ENCODE measurements at places on chromosomes 6 and 20.

- DNase-seq = peak; percentile 11
Measured at GRCh38 chr6:436308-437036, 44.9 kb downstream of the IRF4 start.

DNA sequence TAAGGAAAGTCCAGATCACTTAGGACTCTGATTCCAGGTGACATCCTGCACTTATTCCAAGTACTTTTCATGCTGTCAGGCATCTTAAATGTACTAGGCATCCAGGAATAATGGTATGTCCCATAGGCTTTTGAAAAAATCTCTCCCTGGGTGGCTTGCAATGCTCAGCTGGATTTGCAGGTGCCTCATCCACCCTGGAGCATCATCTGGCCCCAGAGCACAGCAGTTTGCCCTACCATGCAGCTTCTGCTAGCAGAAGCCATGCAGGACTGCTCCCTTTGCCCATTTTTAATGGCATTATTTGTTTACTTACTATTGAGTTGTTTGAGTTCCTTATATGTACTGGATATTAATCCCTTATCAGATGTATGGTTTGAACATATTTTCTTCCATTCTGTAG lies 45.2 kb downstream of the DZANK1 start:
- DNase-seq = no peak

DNA sequence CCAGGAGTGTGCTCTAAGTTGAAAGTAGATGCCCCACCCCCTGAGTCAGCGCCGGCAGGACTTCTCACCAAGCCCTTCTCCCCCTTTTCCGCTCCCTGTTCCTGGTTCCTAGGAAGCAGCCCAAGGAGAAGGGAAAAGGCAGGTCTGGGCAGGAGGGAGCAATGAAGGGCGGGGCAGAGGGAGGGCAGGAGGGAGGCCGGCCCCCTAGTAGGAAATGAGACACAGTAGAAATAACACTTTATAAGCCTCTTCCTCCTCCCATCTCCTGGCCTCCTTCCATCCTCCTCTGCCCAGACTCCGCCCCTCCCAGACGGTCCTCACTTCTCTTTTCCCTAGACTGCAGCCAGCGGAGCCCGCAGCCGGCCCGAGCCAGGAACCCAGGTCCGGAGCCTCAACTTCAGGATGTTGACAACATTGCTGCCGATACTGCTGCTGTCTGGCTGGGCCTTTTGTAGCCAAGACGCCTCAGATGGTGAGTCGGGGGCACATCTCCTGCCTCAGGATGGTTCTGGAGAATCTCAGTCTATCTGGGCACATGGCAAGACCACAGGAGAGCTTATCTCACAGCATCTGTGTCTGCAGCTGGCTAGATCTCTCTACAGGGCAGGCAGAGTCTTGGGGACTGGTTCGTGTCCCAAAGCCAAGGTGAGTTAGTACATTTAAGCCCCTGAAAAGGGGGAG lies at the start of gene PROCR:
Gene PROCR, plus strand, starts transcription at position 320 of the 681 bp plus-strand sequence. Its CDS starts 83 bp downstream, at position 403.
- peak; percentile 74 for DNase-seq

DNA sequence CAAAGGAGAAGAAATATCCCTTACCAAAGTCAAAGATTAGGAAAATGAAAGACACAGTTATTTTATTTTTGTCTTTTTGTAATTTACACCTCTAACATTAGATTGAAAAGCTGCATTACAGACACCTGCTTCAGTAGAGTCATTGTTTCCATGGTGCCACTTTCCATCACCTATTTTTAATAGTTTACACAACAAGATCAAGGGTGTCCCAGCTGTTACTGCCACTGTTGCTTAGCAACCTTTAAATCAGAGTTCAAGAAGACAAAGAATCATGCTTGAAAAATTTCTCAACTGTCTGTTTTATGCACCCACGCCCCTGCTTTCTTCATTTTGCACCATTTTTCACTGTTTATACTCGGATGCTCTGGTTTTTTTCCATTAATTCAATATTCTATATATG lies 668.2 kb upstream of the GJE1 start:
- DNase-seq = no peak

GRCh38 chr6:34132486-34133185 lies 13.3 kb downstream of the GRM4 start:
- no peak for DNase-seq

- DNase-seq = no peak
Measured at GRCh38 chr6:143620447-143620846, 57.3 kb upstream of the PHACTR2 start.

All from AG04450 (cell line).